G401 (cell line): ENCODE measurements at places on chromosomes 6 and 20. TPM values are rescaled to one million over a fixed set of nuclear protein-coding genes. Genes with fewer than 3 reads are reported as not detected.

DNA sequence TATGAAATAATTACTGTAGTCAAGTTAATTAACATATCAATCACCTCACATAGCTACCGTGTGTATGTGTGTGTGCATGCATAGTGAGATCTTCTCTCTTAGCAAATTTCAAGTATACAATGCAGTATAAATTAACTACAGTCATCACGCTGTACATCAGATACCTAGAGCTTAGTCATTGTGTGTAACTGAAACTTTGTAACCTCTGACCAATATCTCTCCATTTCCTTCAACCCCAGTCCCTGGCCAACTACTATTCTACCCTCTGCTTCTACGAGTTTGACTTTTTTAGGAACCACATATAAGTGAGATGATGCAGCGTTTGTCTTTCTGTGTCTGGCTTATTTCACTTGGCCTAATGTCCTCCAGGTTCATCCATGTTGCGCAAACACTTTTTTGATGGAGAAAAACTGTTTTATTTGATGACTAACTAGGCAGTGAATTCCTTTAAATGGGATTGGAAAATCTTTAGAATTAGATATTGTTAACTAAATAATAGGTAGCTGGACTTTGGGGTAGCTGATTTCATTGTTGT is 459.5 kb downstream of the DHX35 start:
- DNase-seq: no peak

DNA sequence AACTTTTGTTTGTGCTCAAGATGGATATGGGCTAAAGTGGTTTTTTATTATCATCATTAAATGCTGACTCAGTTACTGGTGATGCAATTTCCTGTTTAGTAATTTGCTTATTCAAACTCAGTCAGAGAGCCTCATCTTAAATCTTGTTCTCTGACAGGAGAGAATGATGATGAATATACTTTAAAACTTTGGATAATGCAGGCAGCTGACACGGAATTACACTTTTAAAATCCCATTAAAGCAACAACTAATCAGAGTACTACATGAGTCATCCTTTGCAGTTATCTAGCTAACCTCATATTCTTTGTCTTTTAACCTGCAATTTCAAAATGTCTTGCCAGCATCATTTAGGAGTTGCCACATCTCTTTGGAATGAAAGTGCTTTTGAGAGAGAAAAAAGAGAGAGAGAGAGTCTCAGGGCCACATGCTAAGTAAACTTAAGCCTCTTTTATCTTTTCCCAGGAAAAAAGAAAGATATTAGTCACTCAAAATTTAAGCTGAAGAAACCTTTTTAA is 9.2 kb upstream of the C6orf141 start:
- no peak for DNase-seq

DNA sequence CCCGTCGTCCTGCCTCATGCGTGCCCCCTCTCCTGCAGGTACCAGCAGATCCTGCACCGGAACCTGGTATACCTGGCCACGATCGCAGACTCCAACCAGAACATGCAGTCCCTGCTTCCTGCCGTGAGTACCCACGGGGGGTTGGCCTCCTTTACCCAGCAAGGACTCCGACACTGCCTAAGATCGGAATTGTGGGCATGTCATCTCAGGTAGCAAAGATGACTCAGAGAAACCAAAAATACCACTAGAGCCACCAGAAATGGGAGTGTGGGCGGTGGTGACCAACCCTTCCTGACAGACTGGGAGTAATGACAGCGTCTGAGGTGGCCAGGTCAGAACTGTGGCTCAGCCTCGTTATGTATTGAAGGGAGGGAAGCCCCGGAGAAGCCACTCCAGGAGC is 16.3 kb downstream of the SS18L1 start:
- DNase-seq: peak; percentile 72

GRCh38 chr6:137775720-137776119 is 91.3 kb upstream of the TNFAIP3 start:
- no peak for DNase-seq

GRCh38 chr6:39226639-39227329 is 2.5 kb downstream of the KCNK5 start:
- DNase-seq: no peak

GRCh38 chr20:63351811-63352591 is 9.1 kb downstream of the CHRNA4 start:
- DNase-seq: peak; percentile 51

DNA sequence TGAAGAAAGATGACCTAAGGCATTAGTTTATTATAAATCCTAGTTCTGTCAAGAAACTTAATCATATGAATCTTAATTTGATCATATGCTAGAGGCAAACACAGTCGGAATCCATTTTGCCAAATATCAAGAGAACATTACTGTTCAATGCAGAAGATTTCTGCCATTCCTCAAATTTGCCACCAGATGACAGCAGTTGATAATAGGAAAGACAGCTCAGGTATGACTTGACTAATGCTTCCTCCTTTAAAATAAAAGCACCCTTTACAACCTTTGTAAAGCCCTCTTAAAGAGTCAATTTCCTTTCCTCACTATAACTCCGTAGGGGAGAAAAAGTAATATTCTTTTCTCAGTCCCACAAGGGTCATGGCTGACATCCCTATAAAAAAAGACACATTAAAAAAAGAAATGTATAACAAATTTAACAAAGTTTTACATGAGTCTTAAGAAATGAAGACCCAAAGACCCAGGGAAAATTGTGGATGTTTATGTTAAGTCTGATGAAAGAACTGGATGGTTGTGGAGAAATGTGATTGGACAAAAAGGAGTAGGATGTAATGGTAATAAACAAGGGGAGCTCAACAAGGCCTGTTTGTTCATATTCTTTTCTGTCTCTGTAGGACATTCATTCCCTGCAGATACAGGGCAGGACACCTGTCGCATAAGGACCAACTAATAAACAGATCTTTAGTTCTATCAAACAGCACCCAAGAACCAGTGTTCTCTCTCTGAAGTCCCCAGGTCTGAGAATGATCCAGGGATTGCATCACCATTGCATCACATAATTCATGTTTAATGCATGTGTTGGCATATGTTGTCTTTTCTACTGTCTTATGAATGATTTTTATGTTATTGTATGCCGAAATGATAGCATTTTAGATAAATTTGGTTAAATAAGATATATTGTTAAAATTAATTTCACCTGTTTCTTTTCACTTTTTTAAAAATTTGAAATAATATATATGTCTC is 23.0 kb upstream of the IL17A start:
- peak; percentile 30 for DNase-seq

- no peak for DNase-seq
Observed at GRCh38 chr20:47586649-47587294, 85.1 kb downstream of the NCOA3 start.

SAMD5 gene
- under 0.01 TPM in 1 of 2 replicates, not detected in the other for total RNA-seq

SLC22A16 gene
- total RNA-seq: 0.12 and 2.0 TPM in 2 replicates

- DNase-seq: peak; percentile 72
Observed at GRCh38 chr20:32474009-32474716, 111.0 kb downstream of the NOL4L start.

ROMO1 gene
- total RNA-seq: 152 and 320 TPM in 2 replicates

GRCh38 chr20:51221791-51222408 is 199.0 kb upstream of the KCNG1 start:
- peak; percentile 59 for DNase-seq

- DNase-seq: no peak
Observed at GRCh38 chr6:158629367-158630221, 14.9 kb downstream of the DYNLT1 start.

DNA sequence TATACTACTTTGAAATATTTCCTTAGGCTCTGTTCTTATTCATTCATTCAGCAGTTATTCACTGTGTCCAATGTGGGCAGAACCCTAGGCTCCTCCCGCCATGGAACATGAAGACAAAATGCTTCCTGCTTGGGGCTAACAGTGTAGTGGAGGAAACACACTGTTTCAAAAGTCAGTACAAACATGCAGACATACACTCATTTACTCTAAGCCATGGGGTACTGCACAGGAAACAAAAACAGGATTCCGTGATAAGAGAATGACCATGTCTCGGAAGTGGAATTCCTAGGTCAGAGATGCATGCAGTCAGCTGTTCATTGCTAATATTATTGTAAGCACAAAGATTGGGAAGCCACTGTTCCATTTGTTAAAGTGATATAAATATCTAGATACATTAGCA is 18.4 kb upstream of the FAM209A start:
- no peak for DNase-seq

SLC16A10 gene
- total RNA-seq: 3.7 and 4.2 TPM in 2 replicates

DNA sequence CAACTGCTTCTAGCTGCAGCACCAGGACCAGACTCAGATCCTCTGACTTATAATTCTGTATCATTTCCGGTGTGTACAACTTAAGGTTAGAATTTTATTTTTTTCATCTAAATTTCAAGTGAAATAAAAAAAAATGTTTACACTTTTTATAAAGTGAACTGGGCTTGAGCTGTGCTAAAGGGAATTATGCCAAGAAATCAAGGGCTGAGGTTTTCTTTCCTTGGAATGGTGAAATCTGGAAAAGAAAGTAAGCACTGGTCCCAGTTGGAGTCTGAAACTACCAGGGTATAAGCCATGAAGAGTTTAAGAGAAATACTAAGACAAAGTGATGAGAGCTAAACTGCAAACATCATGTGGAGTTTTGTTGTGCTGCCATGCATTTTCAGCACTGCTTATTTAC is 21.7 kb upstream of the FYN start:
- no peak for DNase-seq

GRCh38 chr6:79404677-79405076 is 132.6 kb downstream of the LCA5 start:
- DNase-seq: no peak

DNA sequence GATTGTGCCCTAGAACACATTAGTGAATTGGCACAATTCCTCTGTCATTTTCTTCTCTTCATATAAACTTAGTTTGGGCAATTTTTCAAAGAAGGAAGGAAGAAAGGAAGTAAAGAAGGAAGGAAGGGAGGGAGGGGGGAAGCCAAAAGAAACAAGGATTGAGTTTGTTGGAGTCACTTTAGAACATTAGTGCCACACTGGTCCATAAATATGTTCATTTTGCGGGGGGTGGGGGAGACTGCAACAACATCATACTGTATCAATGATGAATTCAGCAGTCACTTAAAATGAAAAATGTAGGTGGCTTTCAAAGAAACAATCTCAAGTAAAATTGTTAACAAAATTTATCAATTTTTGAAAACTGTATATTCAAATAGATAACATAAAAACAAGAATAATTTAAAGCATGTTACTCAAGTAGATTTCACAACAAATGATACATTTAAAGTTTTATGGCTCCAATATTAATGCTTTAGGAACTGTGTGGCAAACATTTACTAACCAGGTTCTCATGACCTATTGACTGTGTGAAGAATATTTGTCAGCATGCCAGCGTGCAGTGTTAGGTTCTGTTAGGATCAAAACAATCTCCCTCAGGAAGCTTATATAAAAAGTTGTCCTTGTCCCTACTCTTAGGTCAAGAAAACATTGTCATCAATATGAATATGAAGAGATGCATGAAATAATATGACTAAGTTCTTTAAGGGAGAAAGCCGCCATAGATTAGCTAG is 208.1 kb upstream of the AGPAT4 start:
- DNase-seq: no peak

DNA sequence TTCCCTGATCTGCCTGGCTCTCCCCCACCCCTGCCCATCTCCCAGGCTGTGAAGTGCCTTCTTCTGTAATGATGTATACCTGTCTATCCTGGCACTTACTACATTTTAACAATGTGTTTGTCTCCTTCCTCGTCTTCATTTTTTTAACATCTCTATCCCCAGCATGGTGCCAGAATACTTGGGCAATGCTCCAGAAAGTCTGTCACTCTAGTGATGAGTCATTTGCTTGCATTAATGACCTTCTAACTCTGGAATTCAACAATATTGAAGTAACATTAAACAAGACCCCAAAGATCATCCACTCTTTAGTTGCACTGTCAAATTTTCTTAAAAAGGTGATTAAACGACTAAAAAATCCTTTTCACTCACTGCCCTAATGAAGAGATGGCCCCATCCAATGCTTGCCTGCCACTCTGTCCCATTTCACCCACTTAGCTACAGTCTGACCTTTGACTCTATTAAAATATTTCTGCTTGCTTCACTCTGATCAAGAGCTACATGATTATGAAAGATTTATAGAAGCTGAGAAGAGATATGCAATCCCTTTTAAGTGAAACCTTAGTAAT is 7.7 kb upstream of the KLHL31 start:
- DNase-seq: no peak

PRDM13 gene
- total RNA-seq: 0.06 and 0.34 TPM in 2 replicates

GRCh38 chr6:79231666-79232065 is 2.8 kb downstream of the HMGN3 start:
- no peak for DNase-seq

DNA sequence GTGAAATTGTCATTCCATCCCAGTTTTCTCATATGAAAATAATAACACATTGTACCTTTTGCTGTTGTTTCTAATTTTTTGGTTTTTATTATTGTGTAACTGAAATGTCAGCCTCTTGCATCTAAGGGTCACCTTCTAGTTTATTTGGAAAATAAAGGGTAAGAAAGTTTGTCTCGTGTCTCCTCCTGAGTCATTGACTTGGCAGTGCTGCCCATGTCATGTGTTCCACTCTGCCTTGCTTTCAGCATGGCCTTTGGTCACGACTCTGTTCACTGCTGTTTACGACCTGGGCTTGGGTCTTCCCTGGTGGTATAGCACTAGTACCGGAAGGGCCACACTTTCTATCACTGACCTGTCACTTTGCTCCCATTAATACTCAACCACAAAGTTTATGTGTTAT is 171.4 kb upstream of the RSPO3 start:
- DNase-seq: no peak

DNA sequence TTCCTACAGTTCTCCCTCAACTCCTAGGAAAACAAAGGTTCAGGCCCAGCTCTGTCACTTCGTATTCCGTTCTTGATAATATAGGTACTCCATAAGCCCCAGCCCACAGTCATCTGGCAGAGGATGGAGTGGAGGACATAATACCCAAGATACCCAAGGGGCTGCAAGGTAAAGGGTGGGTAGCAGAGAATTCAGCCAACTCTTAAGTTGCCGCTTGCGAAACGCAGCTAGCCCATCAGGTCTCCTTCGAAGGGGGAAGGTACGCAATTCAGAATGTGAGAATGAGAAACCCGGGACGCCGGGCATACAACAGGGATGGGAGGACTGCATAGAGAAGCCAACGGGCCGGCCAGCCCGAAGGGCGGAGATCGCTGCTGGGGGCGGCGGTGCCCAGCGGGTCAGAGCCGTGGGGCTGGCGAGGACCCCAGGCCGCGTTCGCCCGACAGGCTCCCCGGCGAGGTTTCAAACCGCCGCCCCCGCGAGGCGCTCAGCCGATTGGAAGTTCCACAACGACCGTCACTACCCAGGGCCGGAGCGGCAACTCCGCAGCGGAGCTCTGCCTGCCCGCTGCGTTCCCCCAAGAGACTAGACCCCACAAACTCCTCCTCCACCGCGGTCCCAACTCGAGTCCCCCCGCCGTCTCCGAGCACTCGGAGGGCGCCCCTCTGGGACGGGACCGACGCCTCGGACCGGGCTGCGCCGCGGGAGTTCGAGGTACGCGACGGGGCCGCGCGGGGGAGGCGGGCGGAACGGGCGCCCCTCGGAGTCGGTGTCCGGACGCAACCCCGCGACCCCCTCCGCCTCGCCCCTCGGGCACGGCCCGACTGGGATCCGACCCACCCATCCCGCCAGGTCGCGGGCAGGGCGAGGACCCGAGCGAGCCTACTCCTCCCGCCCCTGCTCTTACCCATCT is 911 bp downstream of the CDK19 start:
- peak; percentile 43 for DNase-seq

- DNase-seq: no peak
Observed at GRCh38 chr6:53281518-53282215, 67.1 kb downstream of the ELOVL5 start.

GRCh38 chr6:146337376-146337775 is 206.3 kb upstream of the RAB32 start:
- DNase-seq: peak; percentile 97
